ENCODE measurements at places on chromosomes 1 and 21. TPM values are rescaled to one million over a fixed set of nuclear protein-coding genes. Genes with fewer than 3 reads are reported as not detected.

DNA sequence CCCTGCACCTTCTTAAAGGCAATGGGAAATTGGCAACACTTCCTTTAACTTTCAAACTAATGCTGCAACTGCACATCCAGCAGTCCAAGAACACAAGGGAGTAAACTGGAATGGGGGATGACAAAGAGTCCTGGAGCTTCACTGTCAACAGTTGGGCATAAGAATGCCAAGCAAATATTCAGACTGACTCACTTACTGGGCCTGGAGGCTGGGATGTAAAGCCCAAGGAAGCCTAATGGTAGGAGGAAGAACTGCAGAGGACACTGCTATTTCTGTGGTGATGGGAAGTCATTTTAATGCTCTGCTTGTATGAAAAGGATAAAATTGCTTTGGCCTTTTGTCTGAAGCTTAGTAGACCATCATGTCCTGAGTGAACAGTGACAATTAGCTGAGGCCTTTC is 15.7 kb upstream of the DMRTA2 start:
- no peak for DNase-seq

DNA sequence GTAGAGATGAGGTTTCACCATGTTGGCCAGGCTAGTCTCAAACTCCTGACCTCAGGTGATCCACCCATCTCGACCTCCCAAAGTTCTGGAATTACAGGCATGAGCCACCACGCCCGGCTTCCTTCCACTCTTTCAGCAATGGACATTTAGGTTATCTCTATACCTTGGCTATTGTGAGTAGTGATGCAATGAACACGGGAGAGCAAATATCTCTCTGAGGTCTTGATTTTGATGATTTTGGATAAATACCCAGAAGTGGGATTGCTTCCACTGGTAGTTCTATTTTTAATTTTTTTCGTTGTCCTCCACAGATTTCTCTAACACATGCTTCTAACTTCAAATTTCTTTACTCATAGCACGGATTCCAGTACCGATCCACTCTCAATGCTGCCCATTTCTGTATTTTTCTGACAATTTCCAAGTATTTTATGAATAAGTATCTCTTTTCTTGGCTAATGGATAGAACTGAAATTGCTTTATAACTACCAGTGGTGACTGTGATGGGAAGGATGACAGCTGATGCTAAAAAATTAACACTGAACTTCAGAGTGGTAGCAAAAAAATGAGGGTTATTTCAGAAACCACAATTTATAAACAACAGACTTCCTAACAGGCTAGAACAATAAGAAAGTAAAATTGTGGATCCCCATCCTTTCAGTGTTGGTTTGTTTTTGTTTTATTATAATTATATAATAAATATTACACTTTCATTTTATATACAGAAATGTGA is 327.5 kb upstream of the RUNX1 start:
- DNase-seq: no peak

- no peak for DNase-seq
Measured at GRCh38 chr1:181091309-181092040, 3.0 kb downstream of the IER5 start.

GRCh38 chr1:25978403-25978802 is 19.5 kb downstream of the PAFAH2 start:
- no peak for DNase-seq

DNA sequence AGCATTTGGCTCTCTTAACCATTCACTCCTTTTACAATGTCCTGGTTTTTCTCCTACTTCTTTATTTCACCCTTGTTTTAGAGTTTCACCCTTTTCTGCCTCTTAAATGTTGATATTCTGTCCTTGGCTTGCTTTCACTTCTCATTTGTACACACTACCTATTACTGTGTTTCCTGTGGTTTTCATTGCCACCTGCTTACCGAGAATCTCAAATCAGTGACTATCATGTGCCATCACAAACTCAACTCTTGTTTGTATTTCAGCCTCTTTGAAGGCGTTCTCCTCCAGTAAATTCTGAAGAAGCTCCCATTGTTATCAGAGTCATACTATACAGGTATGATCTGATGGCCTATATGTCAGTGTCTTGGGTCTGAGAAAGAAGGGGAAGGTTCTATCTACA is 65.7 kb downstream of the NPHS2 start:
- no peak for DNase-seq

DNA sequence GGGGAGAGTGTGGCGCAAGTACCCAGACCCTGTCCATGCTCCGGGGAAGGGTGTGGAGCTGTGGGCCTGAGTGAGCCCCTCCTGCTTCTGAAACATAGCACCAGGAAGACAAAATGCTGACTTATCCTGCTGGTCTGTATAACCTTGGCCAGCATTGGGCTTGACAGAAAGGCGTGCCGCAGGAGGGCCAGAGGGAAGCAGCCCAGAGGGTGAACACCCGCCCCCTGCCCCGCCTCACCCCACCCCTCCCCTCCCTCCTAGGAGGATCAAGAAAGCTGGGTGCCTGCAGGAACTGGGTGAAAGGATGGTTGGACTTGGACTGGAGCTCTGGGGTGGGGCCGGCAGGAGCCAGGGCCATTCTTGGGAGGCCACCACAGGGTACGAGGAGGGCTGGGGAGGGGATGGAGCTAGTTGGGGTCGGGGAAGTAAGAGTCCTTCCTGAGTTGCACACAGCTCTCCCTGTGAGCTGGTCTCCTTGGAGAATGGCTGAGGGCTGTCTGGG is 27.1 kb downstream of the PTPRF start:
- peak; percentile 78 for DNase-seq

DNA sequence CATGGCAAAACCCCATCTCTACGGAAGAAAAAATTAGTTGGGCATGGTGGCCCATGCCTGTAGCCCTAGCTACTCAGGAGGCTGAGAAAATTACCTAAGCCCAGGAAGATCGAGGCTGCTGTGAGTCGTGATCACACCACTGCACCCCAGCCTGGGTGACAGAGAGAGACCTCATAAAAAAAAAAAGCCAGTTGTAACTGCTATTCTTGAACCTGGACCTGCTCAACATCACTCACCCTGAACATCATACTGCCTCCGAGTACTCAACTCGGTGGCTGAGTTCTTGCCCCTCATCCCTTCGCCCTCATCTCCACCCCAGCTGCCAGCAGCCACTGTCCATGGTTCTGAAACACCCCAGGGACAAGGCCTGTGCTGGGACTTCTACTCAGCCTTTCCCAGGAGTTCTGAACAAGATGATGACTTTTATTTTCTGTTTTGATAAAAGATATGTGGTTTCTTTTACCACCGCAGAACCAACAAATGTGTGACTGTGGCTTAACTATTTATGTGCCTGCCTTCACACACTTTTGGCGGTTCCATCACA is 5.4 kb upstream of the DISP3 start:
- DNase-seq: peak; percentile 7

GRCh38 chr1:200732438-200732837 is 6.3 kb upstream of the CAMSAP2 start:
- DNase-seq: no peak

DNA sequence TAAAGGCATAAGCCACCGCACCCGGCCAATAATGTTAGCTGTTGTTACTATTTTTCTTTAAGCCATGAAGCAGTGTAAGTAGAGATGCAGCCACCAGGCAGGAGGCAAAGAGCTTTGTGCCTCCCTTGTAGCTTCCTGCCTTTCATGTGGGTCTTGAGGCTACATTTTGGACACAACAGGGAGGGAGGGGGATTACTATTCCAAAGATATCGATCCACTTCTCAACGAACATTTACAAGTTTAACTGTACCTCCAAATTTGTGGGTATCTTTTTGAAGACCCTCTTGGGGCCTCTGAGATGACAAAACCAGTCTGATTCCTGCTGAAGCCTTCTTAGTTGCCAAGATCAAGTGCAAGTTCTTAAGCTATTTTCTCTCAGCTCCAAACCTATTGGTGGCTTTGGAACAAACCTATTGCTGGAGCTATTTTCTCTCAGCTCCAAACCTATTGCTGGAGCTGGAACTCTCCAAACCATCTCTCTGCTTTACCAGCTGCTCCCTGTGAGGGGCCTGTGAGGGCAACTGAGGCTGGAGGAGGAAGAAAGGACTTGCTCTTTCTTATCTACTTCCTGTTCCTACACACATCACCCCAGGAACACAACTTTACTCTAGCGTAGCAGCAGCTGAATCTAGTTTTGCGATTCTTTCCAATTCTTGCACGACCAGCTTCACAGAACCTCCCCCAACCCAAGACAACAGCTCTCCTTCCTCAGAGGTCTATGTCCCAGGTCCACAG is 16.1 kb upstream of the RCAN3 start:
- no peak for DNase-seq

- DNase-seq: no peak
Measured at GRCh38 chr1:65942476-65942875, 149.8 kb downstream of the PDE4B start.

GRCh38 chr1:76627901-76628300 is 239.4 kb upstream of the ST6GALNAC5 start:
- DNase-seq: no peak

DNA sequence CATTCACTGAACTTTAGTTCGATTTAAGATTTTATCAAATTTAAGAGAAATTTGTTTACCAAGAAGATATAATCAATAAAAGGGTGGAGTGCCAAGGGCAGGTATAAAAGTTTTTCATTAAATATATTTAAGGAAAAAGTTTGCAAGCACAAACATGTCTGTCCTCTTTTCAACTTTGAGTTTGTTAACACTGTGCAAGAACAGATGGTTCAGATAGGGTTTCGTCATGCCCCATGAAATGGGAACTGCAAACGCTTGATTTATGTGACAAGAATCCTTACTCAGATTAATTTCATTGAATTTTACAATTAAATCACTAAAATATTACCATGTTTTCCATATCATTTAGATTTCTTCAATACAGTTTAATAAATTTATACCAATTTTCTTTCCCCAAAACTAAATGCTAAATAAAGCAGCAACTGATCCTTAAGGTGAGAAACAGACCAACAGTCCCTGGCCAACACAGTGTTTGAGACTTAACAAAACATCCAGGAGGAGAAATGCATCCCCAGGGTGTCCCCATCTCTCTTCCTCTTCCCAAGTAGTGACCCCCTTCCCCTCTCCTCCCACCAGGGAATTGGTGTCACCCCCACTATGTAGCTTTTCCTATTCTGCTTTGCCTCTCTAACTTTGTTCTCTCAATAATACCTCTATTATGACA is 292.9 kb downstream of the LTN1 start:
- no peak for DNase-seq

GRCh38 chr1:198637916-198638437 is 863 bp upstream of the PTPRC start:
- DNase-seq: no peak

DNA sequence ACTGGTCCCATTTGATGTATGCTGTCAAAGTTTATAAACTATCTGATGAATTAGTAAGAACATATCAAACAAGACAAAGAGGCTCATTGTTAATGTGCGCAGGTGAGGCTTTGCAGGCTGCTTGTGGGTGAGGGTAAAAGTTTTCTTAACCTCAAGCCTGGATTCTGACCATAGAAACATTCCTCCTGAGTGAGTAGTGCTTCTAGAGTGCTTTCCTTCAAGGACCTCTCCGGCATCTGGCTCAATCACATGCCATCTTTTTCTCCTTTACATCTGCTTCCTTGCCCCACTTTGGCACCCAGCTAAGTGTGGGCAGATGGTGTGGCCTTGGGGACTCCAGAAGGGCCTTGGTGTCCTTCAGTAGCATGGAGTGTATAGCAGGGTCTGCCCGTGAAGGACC is 104.0 kb downstream of the ROR1 start:
- no peak for DNase-seq

GRCh38 chr1:94231746-94232145 is 5.6 kb downstream of the ARHGAP29 start:
- no peak for DNase-seq

DNA sequence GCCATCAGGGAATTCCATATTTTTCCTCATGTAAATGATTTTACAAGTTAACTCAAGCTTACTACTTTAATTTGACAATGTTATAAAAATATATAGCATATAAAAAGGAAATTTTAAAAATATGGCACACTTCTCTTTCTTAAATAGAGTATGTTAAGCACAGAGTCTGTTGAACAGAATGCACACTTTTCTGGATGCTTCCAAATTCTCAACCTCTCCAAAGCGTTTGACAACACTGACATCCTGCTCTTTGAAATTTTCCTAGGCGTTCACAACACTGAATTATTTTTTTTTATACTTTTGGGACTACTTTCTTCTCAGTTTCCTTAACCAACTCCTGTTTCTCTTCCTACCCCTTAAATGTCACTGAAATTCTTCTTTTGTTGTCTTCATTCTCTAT is 117.8 kb upstream of the PLXNA2 start:
- DNase-seq: no peak

DNA sequence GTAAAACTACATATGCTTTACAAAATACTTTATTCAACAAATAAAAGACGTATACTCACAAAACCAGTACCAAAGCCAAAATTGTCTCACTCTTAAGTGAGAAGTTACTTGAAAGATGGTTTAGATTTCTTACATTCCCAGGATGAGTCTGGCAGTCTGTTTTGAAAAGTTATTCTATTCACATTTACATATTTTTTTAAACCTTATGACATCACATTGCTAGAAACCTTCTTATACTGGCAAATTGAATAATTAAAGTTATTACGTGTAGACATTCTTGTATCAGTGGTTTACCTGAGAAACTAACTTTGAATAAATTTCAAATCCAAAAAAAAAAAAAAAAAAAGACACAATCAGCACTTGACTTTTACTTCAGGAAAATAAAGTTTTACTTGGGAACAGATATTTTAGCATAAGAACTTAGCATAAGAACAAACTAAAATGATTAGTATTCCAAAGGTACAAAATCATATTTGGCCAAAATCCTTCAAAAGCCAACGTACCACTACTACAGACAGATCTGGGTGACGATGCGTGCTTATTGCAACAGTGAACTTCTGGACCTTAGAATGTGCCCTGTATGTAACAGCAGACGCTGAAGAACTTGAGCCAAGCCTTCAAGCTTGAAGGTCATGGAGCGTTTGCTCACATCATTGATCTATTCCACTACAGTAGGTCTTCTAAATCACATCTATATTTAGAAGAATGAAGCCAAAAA is 2.5 kb downstream of the CDC42BPA start:
- DNase-seq: peak; percentile 58

- DNase-seq: peak; percentile 68
Measured at GRCh38 chr1:232291681-232292080, 338.3 kb downstream of the SIPA1L2 start.

DNA sequence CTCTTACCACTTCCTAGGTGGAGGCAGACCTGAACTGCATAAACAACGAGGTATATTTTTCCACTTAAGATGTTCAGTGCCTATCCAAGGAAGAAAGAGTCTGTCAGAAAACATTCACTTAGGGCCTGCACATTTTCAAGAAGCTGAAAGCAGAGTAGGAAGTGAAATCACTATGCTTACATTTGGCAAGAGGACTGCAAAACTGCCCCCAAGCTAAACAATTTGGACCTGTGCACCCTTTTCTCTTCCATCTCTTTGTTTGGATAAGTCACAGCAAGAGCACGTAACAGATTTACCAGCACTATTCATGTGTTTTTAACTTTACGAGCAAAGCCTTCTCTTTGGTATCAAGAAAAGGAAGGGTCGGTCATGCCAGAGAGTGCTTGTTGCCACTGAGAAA is 13.2 kb upstream of the BEND5 start:
- DNase-seq: no peak

GRCh38 chr1:41503538-41504113 is 19.1 kb upstream of the EDN2 start:
- DNase-seq: no peak

- DNase-seq: no peak
Measured at GRCh38 chr1:164801246-164801731, 242.3 kb downstream of the PBX1 start.

The LAMTOR2 gene
- 72.7 TPM for total RNA-seq

The TP73 gene
- 0.11 TPM for total RNA-seq

The SLAMF8 gene
- total RNA-seq: 4.7 TPM

The PPFIA4 gene
- 1.7 TPM for total RNA-seq

The MEX3A gene
- 0.78 TPM for total RNA-seq

The MTMR11 gene
- total RNA-seq: 176 TPM

The OR2G6 gene
- not detected for total RNA-seq

The EPRS1 gene
- total RNA-seq: 68.4 TPM

The C1orf141 gene
- total RNA-seq: not detected

The SELENBP1 gene
- 2,164 TPM for total RNA-seq

The PHACTR4 gene
- 61.8 TPM for total RNA-seq

The PADI3 gene
- total RNA-seq: not detected
